ENCODE measurements at places on chromosomes 3 and 15.
A peak's percentile ranks its signal among the peaks of the same experiment; 100 is the strongest.

DNA sequence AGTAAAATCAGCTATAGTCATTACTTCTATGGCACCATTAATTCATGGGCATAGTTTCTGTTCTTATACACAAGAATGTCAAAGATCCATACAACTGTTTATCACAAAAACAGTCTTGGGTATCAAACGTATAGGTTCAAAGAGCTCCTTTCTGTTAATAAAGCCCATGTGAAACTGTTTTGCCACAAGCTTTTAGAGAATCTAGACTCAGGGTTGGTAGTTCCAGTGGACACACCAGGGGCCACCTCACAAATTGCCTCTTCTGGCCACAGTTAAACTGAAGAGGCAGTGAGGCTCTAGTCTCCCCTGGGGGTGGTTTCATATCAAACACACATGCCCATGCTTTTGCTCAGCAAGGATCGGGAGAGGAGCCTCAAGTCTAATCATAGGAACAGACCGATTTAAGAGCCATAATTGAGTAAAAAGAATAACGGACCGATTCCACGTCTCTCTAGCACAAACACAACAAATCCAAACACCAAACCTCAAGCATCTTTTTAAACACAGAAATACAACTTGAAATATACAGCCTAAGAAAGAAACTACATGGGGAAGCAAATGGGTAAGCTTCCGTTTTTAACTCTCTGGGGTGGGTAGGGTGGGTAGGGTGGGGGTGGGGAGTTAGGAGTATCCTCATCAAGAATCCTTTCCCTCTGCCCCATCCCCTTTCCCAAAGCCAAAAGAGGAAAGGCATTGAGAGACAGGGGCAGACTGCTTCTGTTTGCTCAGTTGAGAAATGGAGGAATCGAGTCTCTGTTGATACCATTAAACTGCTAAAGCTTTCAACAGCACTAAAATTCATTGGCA, 443.3 kb downstream of the MAGI1 start:
- DNase-seq = no peak

GRCh38 chr15:82535566-82536408, 4.5 kb downstream of the RPS17 start:
- DNase-seq = no peak

- no peak for DNase-seq
Observed at GRCh38 chr3:194003114-194004057, 132.6 kb upstream of the HES1 start.

DNA sequence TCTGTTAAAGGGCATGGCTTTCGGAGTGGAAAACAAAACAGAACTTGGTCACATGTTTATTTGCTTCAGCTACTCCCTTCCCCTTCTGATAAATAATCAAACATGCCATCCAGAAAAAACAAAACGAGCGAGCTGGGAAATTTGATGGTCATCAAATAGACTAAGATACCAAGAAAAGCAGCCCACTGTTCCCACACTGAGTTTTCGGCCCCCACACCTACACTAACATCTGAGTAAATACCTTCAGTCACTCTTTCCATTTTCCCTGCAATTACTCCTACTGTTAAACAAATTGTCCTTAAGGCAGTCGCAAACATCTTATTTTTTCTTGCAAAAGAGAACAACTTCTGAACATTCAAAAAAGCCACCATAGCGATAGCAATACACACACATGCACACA, 454.6 kb downstream of the FOXP1 start:
- peak; percentile 6 for DNase-seq

DNA sequence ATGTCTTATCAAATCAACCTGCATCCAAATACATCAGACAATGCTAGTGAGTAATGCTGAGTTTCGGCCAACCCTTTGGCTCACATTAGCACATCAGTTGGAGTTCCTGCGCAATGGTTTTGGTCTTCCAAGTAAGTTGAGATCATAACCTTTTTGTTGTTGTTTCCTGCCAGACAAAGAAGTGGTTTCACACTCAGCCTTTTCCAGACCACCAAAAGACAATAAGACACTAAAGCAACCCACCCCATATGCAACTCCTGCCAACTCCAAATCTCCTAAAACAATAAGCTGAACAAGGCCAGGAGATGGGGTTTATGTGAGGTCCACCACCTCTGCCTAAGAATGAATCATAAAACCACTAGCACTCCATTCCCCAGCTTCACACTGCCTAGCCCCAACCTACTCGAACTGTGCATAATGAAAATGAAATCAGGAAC, 177.0 kb downstream of the ERC2 start:
- DNase-seq = no peak

DNA sequence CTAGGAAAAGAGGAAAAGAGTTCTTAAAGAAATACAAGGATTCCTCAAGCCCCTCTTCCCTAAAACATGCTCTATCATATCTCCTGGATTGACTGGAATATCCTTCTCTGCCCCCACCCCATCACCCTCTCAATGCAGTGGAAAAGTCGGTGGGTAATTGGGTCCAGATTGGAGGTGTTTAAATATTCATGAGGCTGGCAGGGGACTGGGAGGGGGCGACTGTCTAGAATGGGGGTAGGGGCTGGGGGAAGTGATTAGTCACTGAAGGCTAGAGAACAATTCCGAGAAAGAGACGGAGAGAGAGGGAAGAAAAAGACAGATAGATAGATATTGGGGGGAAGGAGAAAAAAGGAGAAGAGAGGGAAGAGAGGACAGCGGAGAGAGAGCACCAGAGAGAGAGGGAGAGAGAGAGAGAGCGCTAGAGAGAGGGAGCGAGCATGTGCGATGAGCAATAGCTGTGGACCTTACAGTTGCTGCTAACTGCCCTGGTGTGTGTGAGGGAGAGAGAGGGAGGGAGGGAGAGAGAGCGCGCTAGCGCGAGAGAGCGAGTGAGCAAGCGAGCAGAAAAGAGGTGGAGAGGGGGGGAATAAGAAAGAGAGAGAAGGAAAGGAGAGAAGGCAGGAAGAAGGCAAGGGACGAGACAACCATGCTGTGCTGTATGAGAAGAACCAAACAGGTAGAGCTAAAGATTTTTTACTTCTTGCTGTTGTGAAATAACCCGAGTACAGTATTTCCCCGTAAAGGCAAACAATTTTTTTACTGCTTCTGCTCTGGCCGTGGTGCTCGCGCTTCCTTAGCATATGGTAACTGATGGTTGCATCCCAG, at the start of gene GAP43:
Gene GAP43, plus strand, starts transcription at position 467 of the 825 bp plus-strand sequence. Its CDS starts 180 bp downstream, at position 647.
- no peak for DNase-seq

GRCh38 chr3:13352621-13353131, 67.4 kb downstream of the NUP210 start:
- DNase-seq = no peak

DNA sequence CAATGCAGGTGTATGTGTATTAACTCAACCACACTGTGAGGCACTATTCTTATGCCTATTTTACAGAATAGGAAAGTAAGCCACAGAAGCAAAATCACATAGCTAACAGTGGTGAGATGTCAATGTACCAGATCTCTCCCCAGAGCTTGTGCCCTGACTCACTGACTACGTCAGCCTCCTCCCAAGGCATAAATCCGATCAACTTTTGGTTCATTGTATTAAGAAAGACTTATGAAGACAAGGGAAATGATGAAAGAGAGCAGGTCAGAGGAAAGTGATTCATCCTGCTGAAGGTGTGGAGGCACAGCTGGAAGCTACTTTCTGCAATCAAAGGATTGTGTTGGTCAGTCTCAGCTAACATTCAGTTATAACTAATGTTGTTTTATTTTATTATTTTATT, 33.0 kb upstream of the SV2B start:
- DNase-seq = no peak
